ENCODE measurements at places on chromosomes 11 and 22.

GRCh38 chr11:101692980-101693379, 109.2 kb upstream of the TRPC6 start:
- no peak for DNase-seq

GRCh38 chr11:27864611-27865010, 164.4 kb upstream of the BDNF start:
- no peak for DNase-seq

- no peak for DNase-seq
These were observed 363.0 kb downstream of the CNTN5 start for GRCh38 chr11:99383648-99384245.

GRCh38 chr11:76120513-76121101, 85.7 kb downstream of the WNT11 start:
- no peak for DNase-seq

GRCh38 chr22:26585104-26585790, 4.7 kb downstream of the TPST2 start:
- peak; percentile 78 for DNase-seq

- no peak for DNase-seq
These were observed 111.1 kb upstream of the TTC12 start for GRCh38 chr11:113203141-113203753.

DNA sequence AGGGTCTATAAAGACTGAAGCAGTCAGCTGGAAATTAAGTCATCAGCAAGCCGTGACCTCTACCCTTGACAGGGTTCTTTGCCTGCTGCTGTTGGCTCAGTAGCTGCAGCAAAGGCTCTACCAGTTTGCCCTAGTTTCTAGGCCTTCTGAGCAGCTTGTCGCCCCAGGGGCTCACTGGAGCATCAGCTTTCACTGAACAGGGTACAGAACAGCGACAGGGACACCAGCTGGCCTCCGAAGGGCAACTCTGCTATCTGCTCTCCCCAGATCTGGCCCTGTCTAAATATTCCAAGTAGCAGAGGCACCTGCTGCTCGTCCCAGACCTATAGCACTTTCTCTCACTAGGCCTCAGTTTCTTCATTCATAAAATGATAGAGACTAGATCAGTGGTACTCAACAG, 42.4 kb downstream of the SMCO4 start:
- DNase-seq, result no peak

DNA sequence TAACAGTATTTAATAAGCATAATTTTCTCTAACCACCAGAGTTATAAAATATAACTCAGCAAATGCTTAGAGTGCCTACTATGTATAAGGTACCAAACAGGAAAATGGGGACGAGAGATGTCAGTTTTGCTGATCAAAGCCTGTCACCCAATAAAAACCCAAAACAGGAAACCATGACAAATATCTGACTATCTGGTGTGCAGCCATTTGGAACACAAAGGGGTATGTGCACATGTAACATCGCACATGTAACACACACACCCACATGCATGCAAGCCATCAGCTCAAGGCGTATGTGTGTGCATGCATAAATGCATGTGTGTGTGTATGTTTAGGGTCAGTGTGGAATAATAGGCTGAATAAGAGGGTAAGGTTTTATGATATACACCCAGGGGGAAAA, 64.2 kb downstream of the PRR5L start:
- DNase-seq, result no peak

DNA sequence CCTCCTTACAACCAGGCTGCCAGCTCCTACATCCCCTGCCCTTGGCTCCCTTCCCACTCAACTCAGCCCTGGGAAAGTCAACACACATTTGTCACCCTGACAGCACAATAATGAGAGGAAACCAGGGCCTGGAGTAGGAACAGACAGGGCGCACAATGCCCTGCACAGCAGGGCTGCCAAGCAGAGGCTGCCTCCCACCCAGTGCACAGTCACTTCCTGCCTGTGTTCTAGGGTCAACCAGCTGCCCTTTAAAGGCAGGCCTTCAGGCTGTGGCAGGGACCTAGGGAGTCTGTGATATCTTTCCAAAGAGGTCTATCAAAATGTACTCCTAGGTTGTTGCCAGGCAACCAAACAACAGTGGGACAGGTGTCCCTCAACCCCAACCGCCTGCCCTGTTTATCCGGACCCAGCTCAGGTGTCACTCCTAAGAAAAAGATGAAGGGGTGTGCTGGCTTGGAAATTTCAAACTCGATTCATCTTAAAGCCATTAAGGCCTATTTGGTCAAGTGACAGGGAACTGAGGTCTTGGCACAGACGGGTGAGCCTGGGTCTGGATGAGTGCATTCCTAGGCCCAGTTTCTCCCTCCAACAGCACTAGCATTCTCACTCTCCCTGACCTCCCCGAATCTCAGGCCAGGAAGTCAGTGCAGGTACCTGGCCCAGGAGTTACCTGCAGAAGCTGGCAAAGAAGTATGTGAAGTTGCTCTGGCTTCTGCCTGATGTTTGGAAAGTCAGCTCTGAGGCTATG, 110.3 kb upstream of the PITPNB start:
- peak; percentile 38 for DNase-seq

- DNase-seq, result no peak
These were observed 80.0 kb downstream of the TRIM29 start for GRCh38 chr11:120057595-120058581.

- DNase-seq, result no peak
These were observed 92.9 kb downstream of the MICAL3 start for GRCh38 chr22:17931400-17931825.

DNA sequence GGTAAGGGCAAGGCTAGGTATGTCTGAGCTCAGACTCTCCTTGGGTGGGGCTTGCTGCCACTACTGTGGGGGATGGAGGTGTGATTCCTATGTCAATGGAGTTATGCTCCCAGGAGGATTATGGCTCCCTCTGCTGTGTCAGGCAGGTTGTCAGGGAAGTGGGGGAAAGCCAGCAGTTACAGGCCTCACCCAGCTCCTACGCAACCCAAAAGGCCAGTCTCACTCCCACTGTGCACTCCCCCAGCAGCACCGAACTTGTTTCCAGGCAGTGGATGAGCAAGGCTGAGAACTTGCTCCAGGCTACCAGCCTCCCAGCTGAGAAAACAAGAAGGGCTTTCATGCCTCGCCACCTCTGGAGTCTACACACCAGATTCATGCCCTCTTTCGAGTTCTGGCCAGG, 18.2 kb downstream of the C11orf91 start:
- DNase-seq, result no peak

DNA sequence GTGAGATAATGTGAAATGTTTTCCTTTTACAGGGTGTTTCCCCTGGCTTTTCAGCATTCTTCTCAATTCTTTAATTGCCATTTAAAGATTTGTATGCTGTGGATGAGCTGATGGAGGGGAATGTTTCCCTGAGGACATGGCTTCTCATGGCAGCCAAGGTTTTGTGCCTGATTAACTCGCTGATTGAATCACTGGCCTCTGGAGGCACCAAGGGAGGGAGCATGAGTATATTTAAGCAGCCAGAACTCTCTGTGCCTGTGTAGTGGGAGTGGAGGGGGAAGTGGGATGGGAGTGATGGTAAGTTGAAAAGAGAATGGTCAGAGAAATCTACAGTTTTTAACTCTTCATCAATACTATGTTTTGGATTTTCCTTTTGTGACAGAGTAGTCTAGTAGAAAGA, 88.7 kb downstream of the STIM1 start:
- DNase-seq, result peak; percentile 78

DNA sequence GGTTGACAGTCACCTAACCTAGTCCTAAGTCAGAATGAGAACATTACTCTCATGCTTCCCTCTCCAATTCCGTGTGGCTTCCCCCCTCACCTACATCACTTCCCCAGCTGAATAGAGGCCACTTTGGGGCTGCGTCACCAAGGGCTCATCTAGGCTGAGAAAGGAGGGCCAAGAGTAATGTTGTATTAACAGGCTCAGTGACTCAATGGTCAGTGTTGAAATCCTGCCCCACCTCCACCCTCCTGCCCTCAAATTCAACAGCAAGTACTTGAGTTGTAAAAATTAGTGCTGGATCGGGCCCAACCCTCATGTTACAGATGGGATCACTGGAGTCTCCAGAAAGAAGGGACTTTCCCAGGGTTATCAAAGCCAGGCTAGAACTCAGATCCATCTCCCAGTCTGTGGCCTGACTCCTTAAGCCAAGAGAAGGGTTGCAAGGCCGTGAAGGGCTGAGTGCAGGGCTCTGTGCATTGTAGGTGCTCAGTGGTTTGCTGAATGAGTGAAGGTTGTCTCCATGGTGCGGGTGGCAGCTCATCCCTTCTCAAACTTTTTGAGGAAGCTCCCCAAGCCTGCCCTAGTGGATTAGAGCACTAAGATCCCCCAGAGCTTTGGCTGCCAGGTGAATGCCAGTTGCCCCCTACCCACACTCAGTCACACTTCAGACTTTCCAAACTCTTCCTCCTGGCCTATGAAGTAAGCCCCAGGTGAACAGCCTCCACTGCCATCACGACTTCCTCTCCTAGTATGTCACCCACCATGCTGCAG, 3.2 kb downstream of the DGAT2 start:
- peak; percentile 58 for DNase-seq

DNA sequence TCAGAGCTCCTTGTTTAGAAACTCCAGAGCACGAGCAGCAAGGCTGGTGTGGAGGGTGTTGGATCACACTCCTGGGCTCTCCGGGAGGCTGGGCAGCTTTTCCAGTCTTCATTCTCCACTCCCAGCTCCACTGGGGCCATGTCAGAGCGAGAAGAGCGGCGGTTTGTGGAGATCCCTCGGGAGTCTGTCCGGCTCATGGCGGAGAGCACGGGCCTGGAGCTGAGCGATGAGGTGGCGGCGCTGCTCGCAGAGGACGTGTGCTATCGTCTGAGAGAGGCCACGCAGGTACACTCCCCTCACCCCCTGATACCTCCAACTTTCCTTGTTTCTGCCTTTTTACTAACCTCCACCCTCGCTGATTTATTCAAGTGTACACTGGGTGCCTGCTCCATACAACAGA, 4.5 kb downstream of the TAF6L start:
- no peak for DNase-seq

- peak; percentile 49 for DNase-seq
These were observed 772.3 kb downstream of the BRD1 start for GRCh38 chr22:49055406-49055805.

DNA sequence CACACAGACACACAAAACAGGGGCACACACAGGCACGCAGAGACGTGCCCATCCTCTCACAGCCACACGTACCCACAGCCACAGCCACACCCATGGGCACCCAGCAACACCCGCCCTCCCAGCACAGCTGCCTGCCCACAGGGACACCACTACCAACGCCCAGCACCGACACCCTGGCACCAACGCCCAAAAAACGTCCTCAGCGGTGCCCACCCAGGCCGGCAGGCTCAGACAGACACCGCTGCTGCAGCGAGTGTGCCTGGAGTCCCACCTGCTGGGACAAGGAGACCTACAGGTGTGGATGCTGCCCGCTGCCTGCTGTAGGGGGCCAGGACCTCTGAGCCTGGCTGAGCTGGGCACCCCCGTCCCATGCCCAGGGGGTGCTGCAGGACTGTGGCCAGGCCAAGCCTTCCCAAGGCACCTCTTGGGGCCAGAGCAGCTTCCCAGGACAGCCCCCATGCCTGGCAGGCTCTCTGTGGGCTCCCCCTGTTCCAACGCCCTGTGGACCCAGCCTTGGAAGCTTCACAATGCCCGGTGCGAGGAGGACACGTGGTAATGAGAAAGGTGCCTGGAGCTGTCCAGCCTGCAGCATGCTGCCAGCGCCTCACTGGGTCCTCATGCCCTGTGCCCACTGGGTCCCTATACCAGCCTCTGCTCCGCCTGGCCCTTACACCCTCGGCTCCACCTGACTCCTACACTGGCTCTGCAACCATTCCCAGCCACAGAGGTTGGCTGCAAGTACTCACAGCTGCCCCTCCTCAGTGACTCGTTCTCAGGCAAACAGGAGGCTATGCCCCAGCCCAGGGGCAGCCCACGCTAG, 45.8 kb upstream of the TH start:
- DNase-seq, result no peak

- DNase-seq, result no peak
These were observed 583.9 kb upstream of the LRRC4C start for GRCh38 chr11:42043312-42043711.

GRCh38 chr22:39525658-39525975, 5.3 kb downstream of the ATF4 start:
- DNase-seq, result no peak

GRCh38 chr11:69006816-69007215, 6.2 kb downstream of the MRGPRF start:
- no peak for DNase-seq

GRCh38 chr22:29842740-29843139, 4.7 kb upstream of the ASCC2 start:
- peak; percentile 54 for DNase-seq

- DNase-seq, result no peak
These were observed 572.4 kb upstream of the B3GAT1 start for GRCh38 chr11:134984421-134984820.

DNA sequence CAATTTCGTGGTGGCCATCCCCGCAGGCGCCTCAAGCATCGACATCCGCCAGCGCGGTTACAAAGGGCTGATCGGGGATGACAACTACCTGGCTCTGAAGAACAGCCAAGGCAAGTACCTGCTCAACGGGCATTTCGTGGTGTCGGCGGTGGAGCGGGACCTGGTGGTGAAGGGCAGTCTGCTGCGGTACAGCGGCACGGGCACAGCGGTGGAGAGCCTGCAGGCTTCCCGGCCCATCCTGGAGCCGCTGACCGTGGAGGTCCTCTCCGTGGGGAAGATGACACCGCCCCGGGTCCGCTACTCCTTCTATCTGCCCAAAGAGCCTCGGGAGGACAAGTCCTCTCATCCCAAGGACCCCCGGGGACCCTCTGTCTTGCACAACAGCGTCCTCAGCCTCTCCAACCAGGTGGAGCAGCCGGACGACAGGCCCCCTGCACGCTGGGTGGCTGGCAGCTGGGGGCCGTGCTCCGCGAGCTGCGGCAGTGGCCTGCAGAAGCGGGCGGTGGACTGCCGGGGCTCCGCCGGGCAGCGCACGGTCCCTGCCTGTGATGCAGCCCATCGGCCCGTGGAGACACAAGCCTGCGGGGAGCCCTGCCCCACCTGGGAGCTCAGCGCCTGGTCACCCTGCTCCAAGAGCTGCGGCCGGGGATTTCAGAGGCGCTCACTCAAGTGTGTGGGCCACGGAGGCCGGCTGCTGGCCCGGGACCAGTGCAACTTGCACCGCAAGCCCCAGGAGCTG, 24.8 kb downstream of the ADAMTS15 start:
- no peak for DNase-seq

DNA sequence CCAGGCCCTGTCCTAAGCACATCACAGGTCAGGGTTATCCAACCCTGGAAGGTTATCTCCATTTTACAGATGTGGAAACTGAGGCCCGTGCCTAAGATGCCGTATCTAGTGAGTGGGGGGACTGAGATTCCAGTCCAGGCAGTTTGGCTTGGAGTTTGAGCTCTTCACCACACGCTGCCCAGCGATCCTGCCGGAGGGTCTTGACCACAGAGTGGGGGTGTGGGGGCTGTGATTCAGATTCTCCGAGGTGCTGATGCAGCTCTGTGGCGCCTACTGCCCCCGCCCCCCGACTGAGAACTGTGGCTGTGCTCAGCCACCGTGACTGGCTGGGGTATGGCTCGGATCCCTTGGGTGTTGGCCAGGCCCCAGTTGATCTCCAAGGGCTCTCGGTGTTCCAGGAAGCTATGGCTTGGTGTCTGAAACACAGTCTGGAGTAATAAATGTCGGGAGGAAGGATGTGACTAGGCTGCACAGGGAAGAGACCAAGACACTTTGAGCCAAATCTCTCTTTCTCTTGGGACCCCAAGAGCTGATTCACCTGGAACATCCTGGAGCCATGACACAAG, 60.6 kb upstream of the RASD2 start:
- peak; percentile 32 for DNase-seq

GRCh38 chr11:98565311-98565710, 455.4 kb upstream of the CNTN5 start:
- DNase-seq, result no peak
